T-helper 2 cell treated with Interferon-gamma antibody and Interleukin-4, amounts not matched to agents 100 ng/mL and 5 ng/mL, for 36 hours (primary cell): ENCODE measurements at places on chromosomes 7 and 10. TPM values are rescaled to one million over a fixed set of nuclear protein-coding genes. Genes with fewer than 3 reads are reported as not detected.

Gene HOGA1
- total RNA-seq: not detected in 2 replicates

Gene DIP2C
- 2.5 and 2.7 TPM in 2 replicates for total RNA-seq

Gene PILRA
- total RNA-seq: 11.5 and 12.2 TPM in 2 replicates

Gene MRC1
- total RNA-seq: not detected in 2 replicates

Gene NRCAM
- total RNA-seq: 0.16 TPM in 1 of 2 replicates, not detected in the other

Gene FLNC
- not detected in 2 replicates for total RNA-seq

Gene TEX47
- total RNA-seq: not detected in 2 replicates

Gene NANOS1
- total RNA-seq: 0.20 and 0.34 TPM in 2 replicates

Gene PNLIPRP2
- not detected in 2 replicates for total RNA-seq

Gene FAM25C
- total RNA-seq: not detected in 2 replicates

Gene TMEM236
- 0.05 TPM in 1 of 2 replicates, not detected in the other for total RNA-seq

Gene CYP26C1
- not detected in 2 replicates for total RNA-seq

Gene UNCX
- total RNA-seq: not detected in 2 replicates
